ENCODE measurements at places on chromosomes 11 and 22.

DNA sequence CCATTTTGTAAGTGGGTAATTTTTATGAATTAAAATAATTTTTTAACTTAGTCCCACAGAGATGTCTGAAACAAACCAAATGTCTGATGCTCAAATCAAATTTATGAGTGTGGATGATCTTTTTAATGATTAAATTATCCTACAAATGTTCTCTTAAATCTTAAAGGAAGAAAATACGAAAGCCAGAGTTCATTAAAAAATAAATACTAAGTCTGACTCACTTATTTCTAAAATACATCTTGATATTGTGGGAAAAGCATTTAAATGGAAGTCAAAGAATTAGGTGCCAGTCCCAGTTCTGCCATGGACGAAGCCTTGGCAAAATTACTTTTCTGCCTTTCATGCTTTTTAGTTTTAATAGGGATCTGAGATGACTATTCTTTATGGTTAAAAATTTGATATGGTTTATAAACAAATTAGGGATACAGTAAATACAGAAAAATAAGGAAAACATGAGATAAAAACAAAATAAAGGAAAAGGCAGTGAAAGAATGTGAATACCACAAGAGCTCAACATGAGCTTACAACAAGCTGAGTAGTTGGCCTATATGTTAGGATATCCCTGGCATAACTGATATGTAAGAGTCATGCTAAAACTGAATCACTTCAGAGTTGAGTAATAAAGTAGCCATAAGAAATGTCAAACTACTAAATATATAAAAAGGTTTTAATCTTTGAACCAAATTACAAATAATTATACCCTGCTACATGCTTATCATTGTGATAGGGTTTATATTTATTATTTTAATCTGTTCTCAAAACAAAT lies 9.2 kb downstream of the CCDC34 start:
- DNase-seq = peak; percentile 34

GRCh38 chr11:117232092-117232878 lies at the start of gene RNF214:
Gene RNF214, plus strand, starts transcription at chr11:117232671. Its CDS starts 1,602 bp downstream, at chr11:117234273.
- DNase-seq = no peak

DNA sequence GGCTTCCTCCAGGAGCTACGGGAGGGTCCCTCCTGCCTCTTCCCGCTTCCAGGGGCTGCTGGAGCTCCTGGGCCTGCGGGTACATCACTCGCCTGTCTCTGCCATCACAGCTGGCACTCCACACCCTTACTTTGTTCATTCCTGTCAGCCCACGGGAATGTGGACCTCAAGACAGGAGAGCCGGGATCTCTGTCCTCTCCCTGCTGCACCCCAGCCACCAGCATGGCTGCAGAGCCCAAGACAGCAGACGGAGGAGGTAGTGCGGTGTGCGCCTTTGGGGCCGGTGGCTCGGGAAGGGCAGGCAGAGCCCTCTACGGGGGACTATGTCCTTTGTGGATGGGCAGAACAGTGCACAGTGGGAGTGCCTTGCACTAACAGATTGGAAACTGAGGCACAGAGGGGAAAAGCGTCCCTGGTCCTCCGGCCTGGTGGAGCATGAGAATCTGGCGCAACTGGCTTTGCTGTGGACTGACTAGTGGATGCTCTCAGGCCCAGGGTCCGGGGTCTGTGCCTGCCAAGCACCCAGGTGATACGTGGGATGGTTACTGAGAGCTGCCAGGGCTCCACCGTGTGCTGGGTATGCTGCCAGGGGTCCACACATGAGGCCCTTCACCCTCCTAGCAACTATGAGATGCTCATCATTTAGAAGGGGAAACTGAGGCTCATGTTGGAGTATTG lies 47.3 kb downstream of the IGF2 start:
- no peak for DNase-seq

DNA sequence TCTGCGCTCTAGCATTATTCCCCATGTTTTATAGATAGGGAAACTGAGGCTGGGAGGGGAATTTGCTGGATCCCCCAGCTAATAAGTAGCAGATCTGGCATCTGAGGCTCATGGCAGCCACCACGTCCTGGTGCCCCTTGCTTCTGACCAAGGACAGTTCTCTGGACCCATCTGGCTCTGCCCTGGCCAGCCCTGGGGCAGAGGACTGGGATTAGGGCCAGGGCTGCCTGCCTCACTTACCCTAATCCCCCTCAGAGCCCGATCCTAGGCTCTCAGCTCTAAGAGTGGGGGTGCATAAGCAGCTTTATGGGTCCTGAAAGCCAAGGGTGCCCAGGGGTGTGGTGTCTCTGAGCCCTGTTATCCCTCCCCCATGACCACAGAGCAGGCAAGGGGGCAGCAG lies at the start of gene CABP4:
Gene CABP4 (plus strand): TSS at position 301 of the 400 bp plus-strand sequence. CDS start 70 bp downstream, at position 371.
- DNase-seq = no peak

DNA sequence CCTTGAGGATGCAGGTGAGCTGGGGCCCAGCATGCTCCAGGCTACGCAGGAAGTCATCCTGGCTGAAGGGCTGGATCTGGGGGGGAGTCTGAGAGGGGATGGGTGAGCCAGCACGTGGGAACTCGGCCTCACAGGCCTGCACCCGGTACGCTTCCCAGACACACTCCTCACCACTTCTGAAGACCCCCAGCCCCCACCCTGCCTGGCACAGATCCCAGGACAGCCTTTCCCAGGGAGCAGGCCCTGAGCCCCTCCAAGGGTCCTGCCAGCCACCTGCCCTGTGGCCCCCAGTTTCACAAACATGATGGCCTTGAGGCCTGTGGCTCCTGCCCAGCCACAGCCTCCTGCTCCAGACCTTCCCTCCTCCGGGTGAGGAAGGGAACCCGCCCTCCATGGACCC lies 5.6 kb upstream of the PLXNB2 start:
- no peak for DNase-seq

DNA sequence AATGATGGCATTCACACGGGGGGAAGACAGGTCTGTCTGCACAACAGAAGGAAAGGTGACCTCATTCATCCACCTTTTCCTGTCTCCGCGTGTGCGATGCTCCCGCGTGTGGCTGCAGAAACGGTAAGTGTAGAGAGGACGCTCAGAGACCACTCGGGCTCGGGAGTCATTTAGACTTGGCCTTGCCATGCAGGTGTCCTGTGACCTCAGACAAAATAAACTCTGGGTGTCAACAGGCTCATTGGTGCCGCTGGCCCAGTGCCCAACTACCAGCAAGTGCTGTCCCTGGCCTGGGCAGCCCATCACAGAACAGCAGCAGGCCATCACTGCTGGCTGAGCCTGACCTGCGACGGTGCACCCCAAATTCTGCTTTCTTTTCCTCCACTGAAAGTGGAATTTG lies 48.1 kb upstream of the ARFGAP3 start:
- DNase-seq = no peak

DNA sequence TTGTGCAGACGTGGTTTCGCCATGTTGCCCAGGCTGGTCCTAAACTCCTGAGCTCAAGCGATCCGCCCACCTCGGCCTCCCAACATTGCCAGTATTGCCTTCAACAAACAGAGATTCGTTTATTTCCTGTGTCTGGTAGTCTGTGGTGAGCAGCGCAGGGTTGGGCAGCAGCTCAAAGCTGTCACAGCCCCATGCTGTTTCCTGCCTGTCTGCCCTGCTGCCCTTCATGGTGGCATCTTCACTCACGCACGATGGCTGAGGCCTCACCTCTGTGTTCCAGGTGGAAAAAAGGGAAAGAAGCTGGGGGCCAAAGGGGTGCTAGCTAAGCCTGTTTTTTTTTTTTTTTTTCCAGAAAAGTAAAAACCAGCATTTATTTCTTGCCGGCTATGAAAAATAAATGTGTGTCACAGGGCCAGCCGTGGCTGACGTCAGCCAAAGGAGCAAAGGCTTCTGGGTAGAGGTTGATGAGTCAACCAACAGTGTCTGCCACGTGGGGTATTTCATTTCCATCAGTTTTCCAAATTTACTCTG lies 28.8 kb downstream of the TBC1D22A start:
- DNase-seq = peak; percentile 79

GRCh38 chr11:114366331-114367243 lies 33.7 kb downstream of the C11orf71 start:
- no peak for DNase-seq

GRCh38 chr11:76313913-76314740 lies 66.8 kb downstream of the THAP12 start:
- no peak for DNase-seq

DNA sequence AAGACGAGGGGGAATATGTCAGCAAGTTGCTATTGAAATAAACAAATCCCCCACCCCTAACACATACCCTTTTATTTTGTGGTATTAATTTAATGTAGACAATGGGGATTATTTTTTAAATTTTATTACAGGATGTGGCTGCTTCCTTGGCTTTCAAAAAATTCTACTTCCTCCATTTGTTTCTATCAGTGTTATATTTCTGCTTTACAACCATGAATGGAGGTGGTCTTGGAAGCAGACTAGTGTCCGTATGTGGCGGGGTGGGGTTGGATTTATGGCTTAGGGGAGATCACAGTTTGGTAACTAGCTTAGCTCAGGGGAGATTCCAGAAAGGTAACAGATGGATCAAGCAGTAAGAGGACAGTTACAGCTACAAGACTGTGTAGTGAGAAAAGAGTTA lies 39.3 kb upstream of the PICALM start:
- no peak for DNase-seq

GRCh38 chr11:16984229-16984628 lies 30.0 kb downstream of the PLEKHA7 start:
- no peak for DNase-seq

- peak; percentile 31 for DNase-seq
Observed at GRCh38 chr22:37601540-37602442, 6.8 kb upstream of the GGA1 start.

DNA sequence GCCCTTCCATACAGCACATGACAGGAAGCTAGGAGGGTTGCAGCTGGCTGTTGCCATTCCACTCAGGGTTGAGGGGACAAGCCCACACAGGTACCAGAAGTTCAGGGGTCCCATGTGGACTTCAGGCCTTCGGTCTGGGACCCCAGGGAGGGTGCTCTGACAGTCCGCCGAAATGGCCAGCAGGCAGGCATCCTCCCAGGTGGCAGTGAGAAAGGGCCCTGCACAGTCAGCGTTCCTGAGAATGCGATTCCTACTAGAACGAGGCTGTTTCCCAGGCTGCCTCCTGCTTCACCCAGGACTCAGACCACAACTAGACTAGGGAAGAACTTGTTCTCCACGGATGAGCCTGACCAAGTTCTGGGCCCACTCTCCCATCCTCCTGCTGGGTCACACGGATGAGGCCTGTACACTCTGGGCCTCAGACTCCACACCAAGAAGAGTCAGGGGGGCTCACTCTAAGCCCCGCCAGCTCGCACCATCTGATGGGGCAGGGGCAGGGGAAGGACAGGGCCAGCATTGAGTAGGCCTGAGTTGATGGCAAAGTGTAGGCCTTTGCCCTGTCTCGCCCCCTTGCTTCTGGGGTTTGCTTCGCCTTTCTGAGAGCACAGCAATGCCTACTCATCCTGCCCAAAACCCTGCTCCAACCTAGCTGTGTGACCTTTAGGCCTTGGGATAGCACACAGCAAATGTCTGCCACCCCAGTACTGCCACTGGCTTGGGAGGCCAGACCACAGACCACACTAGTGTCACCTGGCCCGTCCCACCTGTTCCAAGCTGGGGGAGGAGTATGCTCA lies 14.0 kb downstream of the KCNQ1OT1 start:
- DNase-seq = no peak

DNA sequence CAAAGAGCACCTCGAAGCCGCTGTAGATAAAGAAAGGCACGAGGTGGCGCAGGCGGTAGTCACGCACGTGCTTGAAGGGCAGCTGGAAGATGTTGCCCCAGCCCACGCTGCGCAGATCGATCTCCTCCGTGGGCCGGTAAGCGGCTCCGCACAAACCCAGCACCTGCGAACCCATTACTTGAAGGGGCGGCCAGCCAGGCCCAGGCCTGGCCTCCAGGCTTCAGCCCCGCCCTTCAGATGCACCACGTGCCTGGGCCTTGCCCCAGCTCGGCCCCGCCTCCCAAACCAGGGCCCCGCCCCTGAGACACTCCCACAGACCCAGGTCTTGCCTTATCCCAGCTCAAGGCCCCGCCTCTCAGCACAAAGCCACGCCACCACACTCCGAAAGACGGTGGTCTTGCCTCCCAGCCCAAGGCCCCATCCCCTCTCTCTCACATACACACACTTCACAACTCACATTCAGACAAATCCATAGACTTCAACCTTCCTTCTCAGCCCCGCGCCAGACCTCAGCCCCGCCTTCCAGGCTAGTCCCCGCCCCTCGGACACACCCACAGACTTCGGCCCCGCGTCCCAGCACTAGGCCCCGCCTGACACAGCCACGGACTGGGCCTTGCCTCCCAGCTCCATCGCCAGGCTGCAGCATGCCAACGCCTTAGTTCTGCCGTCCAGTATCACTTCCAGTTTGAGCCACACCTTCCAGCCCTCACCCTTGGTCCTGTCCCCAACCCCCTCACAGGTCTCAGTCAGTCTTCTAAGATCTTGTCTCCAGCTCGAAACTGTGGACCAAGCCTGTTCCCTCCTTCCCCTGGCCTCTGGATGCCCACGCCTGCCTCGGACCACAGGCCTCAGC lies 7.0 kb downstream of the UNC93B1 start:
- no peak for DNase-seq
